ENCODE measurements at places on chromosomes 12 and 14.

DNA sequence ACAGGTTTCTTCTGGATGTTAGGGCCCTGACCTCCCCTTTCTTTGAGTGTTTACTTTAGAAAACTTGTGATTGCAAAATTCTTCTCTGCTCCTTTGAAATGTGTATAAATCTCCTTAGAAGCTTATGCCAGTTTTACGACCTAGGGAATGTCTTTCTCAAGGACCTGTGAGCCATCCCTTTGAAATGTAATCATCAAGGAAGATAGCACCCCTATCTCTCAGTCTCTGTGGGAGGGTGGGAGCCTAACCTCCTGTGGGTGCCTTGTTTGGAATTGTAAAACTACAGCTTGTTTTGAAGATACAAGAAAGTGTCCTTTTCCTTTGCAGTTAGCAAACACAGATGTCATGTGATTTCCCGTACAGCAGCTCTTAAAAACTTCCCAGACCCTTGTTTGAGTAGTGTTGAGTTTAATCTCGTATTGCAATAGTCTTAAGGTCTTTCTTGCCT, 3.3 kb downstream of the OR10AD1 start:
- no peak for DNase-seq

GRCh38 chr12:5830111-5830510, 114.9 kb downstream of the ANO2 start:
- no peak for DNase-seq

DNA sequence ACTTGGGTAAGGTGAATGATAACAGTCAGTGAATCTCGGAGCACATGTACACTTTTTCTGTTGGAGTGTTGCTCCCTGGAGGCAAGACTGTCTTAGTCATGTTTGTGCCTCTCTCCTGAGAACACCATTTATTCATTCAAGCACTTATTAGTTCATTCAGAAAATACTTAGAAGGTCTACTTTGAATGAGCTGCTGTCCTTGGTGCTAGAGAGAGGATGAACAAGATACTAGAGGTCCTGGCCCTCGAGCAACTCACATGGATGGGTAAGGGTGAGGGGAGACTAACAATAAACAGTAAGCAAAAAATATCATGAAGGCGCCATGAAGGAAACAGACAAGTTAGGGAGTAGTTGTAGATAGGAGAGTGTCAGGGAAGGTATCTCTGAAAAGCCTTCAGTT, 17.1 kb upstream of the SAMD4A start:
- no peak for DNase-seq

DNA sequence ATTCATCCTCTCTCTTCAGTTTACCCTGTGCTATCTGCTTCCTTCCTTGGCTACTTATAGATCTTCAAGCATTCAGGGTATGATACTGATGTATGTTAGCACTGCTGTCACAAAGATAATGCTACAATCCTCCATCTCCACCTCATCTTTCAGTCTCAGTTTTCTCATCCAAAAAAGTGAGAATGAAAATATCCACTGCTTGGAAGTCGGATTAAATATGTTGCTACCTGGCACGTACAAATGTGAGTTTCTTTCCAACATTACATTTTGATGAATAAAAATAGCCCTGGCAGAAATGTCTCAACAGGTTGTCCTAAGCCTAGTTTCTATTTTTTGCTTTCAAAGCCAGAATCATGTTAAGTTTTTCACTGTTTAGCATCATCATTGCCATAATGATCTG, 149.9 kb downstream of the PTPN11 start:
- no peak for DNase-seq

DNA sequence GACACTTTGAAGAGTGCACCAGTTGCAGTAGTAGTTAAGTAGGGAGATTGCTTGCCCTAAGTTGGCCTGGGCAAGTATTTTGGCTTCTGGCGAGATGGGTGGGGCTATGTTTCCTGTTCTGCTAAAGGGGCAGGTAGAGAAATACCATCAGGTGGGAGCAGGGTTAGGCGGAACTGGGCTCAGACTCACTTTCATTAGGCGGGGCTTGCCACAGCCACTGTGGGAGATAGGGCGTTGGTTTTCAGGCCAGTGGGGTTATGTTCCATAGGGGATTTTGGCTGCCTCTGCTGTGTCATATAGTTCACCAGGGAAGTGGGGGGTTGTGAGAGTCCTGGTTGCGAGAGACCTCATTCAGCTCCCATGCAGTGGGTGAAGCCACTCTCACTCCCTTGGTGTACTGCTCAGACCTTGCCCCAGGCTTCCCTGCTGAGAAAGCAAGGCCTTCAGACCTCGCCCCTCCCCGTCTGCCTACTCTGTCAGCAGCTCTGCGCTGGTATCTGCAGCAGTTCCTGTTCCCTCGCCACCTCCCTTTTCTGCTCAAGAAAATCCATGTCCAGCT, 43.3 kb downstream of the AEBP2 start:
- no peak for DNase-seq

DNA sequence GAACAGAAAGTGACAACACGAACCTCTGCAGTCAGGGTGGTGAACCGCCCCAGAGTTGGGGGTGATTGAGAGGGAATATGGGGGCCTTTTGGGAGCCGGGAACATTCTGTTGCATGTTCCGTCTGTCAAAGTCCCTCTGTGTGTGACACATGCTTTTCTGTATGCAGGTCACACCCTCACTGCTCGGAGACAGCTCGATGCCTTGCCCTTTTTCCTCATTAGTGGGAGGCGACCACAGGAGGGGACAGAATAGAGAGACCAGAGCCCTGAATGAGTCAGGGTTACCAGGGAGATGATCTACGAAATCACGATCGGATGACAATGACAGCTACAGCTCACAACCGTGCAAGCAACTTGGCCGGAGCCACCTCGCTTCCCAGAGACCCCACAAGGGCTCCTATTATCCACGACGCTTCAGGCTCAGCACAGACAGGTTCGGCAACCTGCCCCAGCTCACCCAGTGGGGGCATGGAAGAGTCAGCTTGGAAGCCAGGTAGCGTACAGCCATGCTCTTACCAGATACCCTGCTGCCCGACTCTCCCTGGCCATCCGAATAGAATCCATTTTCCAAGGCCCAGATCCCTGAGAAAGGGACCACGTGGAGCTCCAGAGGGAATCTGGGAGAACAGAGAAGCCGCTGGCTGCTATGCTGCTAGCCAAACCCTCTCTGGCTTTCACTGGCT, 38.8 kb downstream of the TESC start:
- DNase-seq = no peak

DNA sequence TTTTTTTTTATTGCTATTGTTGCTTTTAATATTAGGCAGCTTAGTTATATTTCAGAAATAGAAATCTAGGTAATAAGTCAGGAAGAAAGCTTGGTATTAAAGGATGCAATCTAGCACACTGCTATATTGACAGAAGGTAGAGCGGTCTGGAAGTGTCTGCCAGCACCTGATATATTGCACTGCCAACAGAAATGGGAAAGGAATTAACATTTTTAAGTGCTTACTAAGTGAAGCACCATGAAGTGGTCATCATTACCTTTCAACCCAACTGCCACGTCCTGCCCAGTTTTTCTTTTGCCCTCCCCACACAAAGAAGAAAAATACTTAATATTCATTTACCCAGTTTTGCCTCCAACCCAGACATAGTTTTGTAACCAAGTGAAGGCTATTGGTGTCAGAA, 163.5 kb downstream of the KITLG start:
- DNase-seq = no peak

DNA sequence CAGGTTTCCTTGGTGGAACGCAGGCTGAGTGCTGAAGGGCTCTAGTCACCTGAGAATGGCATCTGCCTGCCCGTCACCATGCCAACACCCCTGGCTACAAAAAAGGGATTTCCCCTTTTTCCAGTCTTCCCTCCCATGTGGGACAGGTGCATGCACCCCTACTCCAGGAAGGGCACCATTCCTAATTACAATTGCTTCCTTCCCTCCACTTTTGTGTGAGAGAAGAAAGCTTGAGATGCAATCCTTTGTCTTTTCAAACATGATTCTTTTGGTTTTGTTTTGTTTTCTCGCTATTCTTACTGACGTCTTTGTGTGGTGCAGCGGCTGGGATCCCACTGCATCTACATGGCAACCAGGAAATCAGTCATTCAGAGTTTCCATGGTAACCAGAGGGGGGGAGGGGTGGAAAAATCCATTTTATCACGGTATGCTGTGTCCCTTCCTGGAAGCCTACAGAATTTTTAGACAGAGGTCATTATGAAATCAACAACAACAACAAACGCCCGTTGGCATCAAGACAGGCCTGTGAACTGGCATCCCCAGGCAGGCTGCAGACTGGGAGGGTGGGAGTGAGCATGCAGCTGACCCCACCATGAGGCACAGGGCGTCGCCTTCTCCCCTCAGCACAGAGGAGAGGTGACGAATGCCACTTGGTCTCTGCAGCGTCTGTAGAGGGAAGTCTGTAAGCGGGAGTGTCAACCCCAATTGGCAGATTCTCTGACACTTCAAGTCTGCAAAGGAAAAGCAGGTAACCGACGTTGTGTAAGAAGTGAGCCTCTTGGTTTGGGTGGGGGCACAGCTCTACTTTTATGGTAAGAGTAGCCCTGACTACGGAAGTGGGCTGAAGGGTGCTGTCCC, 13.6 kb upstream of the GNG2 start:
- no peak for DNase-seq

DNA sequence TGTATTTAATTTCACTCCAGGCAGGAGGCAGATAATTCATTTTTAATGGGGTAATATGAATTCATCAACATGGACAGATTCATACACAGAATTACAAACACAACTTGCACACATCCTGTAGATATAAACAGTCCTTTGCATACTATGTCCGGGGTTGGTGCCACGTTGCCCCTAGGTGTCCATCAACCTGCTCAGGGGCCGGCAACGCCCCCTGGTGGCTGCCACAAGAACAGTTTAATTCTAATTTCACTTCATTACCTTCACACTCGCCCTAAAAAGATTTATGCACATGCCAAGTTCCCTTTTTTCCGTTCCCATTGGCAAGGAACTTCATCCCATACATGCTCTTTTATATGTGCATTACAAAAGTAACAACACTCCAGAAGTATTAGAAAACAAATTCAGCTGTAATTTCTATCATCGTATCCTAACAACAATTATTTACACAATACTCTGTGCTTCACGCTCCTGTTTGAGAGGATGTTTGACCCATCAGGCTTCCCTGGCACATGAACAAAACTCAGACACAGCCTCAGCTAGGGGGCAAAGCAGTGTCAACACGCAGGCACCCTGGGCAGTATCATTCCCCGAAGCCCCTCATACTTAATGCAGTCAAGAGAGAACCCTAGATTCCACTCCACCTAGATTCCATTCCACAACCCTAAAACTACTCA, 15.5 kb downstream of the MANSC1 start:
- DNase-seq = peak; percentile 13

- no peak for DNase-seq
These were observed 65.1 kb upstream of the SRSF5 start for GRCh38 chr14:69701857-69702256.

GRCh38 chr14:102035914-102036313, 50.9 kb downstream of the HSP90AA1 start:
- no peak for DNase-seq
